Activated CD4-positive, alpha-beta T cell treated with anti-CD3 and anti-CD28 coated beads, Interleukin-2, amount 50 U/mL, for 48 hours (primary cell): ENCODE measurements at places on chromosomes 1 and 21.

DNA sequence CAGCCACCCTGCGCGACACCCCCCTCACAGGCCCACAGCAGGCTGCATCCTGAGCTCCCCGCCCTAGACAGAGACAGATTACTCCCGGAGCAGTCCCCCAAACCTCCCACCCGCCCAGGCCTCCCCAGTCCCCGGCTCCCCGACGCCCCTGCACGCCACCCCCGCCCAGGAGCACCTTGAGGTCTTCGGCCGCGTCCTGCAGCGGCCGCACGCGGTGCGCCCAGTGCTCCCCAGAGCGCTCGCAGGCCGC lies 731 bp downstream of the TRIM11 start:
- no peak for DNase-seq

GRCh38 chr1:16644193-16644481 lies 22.6 kb downstream of the RNU1-3 start:
- no peak for DNase-seq

GRCh38 chr21:46424039-46424591 lies 34.6 kb upstream of the DIP2A start:
- peak; percentile 13 for DNase-seq

DNA sequence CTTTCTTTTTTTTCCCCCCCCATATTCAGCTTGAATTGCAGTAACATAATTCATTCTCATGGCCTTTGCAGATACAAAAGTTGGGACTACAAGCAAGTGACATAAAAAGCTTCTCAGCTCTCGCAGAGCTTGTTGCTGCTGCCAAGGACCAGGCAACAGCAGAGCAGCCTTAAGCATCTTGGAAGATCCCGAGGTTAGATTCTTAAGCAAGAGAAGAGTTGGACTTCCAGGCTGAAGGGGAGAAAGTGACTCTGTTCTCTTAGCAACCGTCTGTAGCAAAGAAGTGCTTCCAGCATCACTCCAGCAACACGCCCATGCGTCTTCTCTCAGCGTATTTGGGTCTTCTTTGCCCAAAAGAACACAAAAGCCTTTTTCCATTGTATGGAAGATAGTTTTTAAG lies 20.7 kb downstream of the AGT start:
- no peak for DNase-seq

GRCh38 chr1:194476872-194477271 lies 1290.5 kb upstream of the B3GALT2 start:
- DNase-seq = no peak
